ENCODE measurements at places on chromosomes 2 and 18.

DNA sequence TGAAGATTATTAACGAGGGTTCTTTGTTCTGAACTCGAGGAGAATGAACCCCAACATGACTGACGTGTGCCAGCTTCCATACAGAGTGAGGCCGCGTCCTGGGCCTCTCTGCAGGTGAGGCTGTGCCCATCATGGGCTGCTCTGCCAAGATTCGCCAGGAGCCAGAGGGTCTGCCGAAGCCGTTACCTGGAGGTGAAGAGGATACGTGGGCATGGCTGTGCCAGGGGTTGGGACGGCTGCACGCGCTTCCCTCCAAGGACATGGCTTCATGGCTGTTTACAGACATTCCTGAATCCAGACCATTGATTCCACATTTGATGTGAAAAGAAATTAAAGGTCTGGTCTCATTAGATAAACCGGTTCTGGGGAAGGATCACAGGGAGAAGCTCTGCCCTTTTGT lies 211.4 kb upstream of the SALL3 start:
- DNase-seq: no peak

DNA sequence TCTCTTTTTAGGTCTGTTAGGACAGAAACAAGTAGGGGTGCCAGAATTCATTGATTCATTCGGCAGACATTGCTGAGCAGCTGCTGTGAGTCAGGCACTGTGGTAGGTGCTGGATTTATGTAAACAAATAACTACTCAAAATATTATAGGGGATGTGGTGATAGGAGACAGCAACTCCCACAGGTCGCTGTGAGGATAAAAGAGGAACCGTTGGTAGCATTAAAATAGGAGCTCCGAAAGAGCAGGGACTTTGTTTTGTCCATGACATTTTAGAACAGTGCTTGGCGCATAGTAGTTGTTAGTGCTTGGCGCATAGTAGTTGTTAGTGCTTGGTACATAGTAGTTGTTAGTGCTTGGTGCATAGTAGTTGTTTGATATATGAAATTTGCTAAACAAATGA lies 29.2 kb downstream of the ATP6V1C2 start:
- no peak for DNase-seq

DNA sequence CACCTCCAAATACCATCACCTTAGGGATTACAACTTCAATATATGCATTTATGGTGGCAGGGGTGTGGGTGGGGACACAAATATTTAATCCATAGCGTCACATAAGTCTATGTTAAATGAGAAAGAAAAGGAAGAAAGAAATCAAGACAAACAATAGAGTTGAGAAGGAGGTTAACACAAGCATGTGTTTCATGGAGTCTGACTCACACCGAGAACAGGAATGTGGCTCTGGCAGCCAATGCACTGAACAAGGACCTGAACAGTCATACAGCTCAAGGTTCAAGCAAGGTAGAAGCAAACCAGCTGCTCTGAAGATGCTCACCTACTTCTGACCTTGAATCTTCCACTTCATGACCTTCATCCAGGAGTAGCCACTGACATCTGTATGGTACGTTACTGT lies 36.2 kb upstream of the LPIN1 start:
- DNase-seq: no peak

DNA sequence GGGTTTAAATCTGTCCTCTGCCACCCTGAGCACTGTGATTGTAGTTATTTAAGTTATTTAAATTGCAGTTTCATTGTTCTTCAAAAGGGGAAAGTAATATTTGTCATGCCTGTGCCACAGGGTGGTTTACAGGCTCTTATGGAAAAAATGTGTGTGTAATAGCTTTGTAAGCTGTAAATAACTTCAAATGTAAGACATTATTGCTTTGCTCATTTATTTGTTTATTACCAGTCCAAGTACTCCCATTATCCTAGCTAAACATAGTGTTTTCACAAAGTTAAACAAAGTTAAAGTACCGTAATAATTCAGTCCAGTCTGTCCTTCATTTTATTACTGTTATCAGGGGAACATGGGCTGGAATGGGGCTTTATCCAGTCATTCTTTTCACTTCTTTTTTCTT lies 43.4 kb upstream of the IGFBP2 start:
- no peak for DNase-seq

- DNase-seq: no peak
Observed at GRCh38 chr2:180524499-180524898, 455.9 kb upstream of the UBE2E3 start.

- peak; percentile 21 for DNase-seq
Observed at GRCh38 chr2:172908275-172908674, 167.4 kb upstream of the MAP3K20 start.

DNA sequence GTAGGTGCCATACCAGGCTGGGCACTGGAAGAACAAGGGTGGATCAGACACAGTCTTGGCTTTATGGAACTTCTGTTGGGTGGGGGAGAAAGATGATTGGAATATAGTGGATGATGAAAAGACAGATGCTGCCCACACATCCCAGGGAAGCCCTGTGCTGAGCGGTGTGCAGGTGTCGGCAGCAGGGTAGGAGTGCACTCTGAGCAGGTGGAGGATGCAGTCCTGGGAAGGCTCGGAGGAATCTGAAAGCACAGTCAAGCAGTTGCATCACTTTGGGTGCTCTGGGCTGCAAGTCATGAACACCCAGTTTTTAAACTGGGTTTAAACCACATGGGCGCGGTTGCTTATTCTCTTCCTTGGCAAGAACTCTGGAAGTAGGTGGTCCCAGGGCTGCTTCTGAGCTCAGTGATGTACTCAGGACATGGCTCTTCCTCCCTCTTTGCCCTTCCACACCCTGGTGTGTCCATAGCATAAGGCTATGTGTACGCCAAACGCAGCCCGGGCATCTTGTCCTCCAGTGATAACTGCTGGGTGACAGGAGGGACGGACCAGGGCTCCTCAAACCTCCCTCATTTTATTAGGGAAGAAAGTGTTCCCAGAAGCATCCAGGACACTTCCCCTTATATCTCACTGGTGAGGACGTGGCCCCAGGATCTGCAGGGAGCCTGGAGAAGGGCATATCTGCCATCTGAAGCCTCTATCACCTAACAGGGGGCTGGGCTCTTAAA lies 84.0 kb downstream of the SH3RF3 start:
- no peak for DNase-seq

- no peak for DNase-seq
Observed at GRCh38 chr2:204203704-204204103, 267.1 kb downstream of the ICOS start.

DNA sequence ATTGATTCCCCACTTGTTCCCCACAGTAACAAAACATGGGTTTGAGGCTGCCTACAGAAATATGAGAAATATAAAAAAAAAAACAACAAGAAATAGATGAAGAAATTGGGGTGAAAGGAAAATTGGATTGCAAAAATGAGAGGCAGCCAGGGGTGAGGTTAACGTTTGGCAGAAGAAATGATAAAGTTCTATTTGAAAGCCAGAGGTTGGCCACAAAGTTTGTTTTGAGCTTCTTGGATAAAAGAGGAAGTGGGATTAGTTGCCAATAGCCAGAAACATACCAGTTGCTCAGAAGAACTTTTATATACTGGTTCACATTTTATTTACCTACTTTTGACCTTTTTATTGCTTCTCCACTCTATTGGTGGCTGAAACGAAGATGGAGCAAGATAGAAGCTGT lies 67.5 kb downstream of the FASTKD2 start:
- DNase-seq: no peak

All from DMS79 (cell line).